ENCODE measurements at places on chromosomes 7 and 10.

DNA sequence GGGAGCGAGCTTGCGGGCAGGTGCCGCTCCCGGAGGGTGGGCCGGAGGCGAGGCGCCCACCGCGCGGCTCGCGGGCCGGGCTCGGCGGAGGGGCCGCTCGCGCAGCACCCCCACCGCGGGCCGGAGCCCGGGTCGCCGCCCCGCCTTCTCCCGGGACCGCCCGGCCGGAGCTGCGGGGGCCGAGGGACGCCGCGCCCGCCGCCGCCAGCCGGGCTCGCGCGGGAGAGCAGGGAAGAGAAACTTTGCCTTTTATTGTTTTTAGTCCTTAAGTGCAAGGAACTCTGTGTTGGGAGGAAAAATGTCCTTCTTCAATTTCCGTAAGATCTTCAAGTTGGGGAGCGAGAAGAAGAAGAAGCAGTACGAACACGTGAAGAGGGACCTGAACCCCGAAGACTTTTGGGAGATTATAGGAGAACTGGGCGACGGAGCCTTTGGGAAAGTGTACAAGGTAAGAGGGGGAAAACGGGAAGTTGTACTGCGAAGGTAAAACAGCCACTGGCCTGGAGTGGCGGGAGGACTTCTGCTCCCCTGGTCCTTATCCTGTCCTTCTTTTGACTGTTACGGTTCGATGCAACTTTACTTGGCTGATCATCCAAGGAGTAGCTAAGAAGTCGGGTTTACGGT is 620 bp downstream of the SLK start:
- DNase-seq: no peak

GRCh38 chr10:114306116-114306973 is 67.3 kb downstream of the VWA2 start:
- DNase-seq: no peak

- no peak for DNase-seq
Observed at GRCh38 chr7:4167385-4167910, 514.6 kb upstream of the FOXK1 start.

GRCh38 chr10:78572565-78572964 is 496.2 kb upstream of the ZMIZ1 start:
- no peak for DNase-seq

DNA sequence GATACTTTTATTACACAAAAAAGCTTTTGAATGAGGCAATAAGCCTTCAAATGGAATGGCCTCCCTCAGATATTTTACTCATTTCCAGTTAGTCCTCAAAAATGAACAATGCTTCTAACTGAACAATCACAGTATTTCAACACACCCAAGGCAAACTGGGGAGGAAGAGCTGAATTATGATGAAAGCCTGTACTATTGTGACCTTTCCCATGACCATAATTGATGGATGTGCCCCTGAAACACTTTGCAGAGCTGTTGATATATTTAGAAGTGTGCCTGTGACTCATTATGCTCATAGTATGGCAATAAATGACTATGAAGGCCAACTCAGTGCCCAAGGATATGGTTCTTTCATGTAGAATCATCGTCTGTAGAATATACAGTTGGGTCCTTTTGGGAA is 248.1 kb downstream of the AHR start:
- DNase-seq: no peak

DNA sequence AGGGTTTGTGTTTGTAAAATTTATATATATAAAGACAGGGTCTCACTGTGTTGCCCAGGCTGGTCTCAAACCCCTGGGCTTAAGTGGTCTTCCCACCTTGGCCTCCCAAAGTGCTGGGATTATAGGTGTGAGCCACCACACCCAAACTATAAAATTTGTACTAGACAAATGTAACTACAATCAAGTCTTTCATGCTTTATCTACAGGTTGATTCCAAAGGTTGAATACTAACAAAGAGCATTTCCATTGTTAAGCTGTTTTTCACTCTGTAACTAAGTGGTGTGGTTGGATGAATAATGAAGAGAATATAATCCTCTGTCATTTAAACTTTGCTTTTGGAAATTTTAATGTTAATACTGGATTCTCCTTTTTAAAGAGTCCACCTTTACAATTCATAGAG is 22.5 kb downstream of the WDR37 start:
- DNase-seq: no peak

DNA sequence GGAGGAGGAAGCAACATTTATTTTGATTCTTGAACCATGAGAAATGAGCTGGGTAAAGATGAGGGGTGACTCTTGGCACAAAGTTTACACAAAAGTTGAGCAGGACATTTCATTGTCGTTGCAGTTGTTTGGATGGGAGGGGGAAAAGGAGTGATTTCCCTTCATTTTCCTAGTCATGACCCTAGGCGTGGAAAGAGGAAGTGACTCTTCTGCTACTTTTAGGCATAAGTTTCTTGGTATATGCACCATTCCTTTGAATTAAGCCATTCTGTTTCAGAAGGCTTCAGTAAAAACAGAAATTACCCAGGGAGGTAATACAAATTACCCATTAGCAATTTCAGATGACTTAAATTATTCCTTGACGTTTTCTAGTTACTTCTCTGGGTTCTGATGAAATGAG is 113.9 kb upstream of the FAM171A1 start:
- DNase-seq: no peak

DNA sequence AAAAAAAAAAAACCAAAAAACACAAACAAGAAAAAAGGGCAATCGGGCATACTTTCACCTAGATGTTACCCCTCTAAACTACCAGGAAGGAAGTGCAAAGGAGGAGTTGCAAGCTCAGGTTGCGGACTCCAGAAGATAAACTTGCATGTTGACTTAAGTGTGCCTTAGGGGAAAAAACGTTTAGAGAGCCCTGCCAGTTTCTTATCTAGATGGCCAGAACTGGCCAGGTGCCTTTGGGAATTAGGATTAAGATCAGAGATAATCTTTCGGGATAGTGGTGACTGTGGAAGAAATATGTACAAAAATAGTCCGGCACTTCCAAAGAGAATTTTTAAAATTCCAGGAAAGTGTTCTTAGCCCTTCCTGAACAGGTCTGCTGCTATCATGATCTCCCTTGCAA is 17.6 kb downstream of the EVX1 start:
- DNase-seq: no peak

DNA sequence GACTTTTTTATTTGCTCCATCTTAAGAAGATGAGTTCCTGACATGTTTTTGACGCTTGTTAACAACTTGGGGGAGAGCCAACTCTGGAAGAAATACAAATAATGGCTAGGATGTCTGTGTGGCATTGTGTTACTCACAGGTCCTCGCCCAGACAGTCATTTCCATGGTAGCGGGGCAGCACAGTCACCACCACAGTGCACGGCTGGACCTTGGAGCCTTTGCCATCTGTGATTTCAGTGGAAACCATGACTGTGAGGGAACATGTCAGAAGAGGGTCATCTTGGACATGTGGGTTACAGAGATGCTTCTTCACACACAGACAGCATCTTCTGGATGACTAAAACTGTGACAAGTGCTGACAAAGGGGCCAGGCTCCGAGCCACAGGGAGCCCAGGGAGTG is 74.5 kb downstream of the PKD1L1 start:
- no peak for DNase-seq

DNA sequence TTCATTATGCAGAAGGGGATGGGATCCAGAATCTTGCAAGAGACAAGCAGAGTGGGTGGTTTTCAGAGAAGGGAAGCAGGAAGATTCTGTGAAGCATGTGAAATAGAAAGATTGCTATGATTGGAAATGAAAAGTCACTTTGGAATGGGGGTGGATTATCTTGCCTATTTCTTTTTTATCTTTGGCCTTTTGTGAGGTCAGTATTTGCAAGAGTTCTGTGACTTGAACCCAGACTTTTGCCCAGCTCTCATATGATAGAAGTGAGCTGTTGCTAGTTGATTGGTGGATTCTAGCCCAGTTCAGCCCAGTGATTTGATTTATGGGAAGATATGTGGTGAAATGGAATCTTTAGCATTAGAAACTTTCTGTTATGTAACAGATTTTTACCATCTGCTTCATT is 17.1 kb downstream of the ENTPD7 start:
- DNase-seq: no peak

DNA sequence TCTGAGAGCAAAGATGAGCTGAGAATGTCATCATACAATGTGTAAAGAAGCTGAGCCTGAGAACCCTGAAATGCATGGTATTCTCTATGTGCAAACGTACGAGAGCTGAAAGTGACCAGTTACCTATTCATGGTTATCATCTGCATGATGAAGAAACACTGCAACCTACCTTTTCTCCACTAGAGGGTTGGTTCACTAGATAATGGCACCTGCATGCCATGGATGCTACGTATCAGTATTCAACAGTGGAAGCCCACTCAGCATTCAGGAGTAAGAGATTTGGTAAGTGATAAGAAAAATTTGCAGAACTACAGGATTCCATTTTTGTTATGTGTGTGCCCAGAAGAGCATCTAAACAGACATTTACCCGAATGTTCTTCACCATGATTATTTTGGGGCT is 145.4 kb downstream of the PTPRN2 start:
- DNase-seq: no peak

DNA sequence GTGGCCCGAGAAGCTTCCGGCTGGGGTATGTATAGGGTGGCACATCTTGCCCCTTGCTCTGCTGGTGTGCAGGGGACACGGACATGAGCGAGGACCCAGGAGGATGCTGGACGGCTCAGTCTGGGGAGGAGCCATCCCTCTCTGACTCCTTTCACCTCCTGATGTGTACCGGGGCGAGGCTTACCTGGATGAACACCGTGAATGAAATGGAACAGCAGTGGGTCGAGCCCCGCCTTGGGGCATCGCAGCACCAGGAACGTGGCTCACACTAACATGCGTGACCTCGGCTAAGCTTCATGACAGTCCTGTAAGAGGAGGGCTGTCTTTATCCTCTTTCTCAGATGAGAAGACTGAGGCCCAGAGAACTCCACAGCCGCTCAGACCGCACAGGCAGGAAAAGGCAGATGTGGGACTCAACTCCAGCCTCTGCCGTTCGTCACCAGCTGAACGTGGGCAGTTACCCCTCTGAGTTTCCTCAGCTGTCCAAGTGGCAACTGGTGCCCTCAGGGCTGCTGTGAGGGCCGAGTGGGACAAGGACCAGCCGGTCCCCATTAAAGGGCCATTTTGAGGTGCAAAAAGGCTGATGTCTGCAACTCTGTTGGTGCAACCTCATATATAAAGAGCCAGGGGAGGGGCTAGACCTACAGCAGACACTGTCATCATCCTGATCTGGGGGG is 54.5 kb downstream of the INSIG1 start:
- no peak for DNase-seq

DNA sequence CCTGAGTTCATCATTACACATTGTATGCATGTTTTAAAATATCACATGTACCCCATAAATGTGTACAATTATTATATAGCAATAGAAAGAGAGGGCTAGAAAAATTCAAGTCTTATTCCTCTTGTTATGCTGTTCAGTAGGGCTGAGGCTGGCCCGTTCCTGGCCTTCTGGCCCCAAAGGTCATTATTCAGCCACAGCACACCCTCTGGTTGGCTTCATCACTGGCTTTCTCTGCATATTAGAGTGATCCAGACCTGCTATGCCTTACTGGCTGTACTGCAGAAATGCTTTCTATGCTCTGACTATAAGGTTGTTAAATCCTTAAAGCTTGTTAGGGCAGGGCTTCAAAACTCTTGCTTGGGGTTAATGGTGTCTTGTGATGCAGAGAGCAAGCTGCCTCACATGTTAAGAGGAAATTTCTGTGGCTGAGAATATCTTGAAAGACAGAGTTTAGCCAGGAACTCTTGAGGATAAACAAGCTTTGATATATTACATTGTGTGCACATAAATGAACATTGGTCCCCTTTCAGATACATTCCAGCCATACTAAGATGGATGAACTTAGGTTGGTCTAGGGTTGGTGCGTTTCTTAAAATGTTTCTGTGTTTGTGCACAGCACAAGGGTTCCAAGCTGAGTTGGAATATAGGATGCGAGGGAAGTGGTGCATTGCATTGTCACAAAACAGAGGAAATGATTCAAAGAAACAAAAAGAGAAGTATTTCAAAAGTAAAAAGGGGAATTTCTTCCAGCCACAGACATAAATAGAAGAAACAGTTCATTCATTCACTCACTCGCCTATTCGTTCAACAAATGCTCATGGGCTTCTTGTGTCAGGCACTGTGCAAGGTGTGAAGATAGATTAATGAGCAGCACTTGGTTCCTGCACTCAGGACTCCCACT is 61.6 kb upstream of the WDR11 start:
- DNase-seq: no peak

GRCh38 chr10:55311848-55312635 is 511.0 kb upstream of the PCDH15 start:
- DNase-seq: no peak

DNA sequence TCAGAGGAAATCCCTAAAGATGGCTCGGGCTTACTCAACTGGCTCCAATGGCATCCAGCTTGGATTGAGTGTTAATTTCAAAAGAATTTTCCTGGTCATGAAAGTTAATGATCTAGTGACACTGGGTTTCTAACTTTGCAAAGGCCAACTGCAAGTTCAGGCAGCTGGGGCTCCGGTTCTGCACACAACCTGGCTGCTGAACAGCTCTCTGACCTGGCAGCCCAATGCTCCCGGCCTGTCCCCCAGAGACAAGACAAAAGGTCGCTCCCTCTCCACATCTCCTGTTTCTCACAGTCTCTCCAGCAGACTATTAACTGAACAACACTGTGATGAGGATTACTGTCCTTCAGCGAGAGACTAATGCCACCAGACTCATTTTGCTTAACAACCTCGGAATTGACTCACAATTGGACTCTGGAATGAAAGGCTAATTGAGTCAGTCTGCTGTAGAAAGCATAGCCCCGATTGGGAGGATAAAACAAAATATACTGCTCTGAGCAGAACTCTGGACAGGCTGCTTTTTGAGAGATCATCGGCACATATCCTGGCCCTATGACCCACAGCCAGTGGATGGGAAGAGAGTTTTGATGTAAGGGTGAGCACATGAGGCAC is 174.5 kb downstream of the GFRA1 start:
- no peak for DNase-seq

DNA sequence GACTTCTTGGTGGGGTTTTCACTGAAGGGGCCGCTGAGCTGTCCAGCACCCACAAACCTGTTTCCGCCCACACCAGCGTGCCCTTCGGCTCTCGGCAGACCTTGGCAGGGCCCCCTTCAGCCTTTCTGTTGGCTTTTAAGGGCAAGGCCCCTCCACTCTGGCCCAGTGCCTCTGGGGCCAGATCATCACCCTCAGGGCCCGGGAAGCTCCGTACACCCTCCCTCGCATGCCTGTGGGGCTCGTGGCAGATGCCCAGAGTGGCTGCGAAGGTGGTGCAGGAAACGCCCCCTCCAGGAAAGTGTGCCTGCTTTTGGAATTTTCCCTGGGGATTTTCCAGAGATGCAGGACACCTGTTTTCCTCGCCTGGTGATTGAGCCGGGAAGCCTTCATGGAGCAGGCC is 7.0 kb downstream of the LHPP start:
- no peak for DNase-seq

GRCh38 chr7:123437447-123437995 is 96.9 kb downstream of the IQUB start:
- no peak for DNase-seq

DNA sequence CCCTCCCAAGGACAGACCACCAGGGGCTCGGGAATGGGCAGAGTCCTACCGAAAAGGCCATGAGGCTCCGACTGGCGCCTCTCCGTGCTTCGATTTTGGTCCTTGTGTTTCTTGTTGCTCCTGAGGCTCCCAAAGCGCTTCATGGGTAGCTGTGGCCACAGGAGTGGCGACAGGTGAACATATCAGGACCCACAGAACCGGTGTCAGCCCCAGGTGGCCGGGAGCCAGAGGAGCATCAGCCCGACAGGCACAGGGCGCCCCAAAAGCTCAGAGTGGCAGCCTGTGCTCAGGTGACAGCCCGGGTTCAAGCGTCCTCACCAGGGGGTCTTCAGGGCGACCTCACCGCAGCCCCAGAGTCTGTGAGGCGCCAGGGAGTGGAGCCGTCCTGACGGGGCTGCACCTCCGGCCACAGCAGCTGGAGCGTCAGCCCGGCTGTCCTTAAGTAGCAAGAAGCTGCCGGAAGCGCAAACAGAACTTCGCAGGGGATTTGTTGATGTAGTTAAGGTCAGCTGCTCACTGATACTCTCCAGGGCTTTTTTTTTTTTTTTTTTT is 141.0 kb downstream of the PRKAG2 start:
- DNase-seq: no peak
